ENCODE measurements at places on chromosomes 11 and 22.

DNA sequence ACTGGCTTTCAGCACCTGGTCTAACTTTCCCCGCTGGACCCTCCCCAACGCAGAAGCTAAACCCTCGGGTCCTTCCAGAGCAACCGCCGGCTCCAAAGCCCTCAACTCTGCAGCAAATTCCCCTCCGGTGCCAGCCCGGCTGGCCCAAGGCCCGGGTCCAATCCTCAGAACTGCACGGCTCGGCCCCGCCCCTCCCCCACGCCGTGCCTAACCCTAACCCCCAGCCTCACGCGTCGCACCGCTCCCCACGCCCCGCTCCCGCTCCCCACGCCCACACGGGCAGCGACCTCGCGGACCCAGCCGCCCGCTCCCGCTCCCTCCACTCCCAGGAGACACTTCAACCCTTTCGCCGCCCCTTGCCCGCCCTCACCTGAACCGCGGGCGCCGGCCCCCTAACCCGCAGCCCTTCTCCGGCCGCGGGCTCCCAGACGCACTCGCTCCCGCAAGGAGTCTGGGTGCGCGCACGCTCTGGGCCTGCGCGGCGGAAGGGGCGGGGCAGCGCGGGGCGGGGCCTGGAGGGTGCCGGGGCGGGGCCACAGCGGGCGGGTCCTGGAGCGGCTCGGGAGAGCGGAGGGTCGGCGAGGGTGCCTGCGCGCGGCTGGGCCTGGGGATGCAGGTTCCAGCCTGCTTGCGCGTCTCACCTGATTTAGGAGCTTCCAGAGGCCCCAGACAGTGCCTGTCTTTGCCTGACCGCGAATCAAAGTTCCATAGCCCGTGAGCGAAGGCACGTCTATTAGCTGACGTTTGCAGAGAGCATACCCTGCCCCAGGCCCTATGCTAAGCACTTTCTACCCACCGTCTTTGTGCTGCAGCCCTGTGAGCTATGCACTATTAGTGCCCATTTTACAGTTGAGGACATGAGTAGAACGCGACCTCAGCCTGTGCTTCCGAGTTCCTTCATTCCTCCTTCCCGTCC lies at the start of gene NFRKB:
Gene NFRKB (minus strand): TSS at position 453 of the 916 bp plus-strand sequence. CDS start 2,729 bp downstream, outside the sequence.
- peak; percentile 26 for DNase-seq

DNA sequence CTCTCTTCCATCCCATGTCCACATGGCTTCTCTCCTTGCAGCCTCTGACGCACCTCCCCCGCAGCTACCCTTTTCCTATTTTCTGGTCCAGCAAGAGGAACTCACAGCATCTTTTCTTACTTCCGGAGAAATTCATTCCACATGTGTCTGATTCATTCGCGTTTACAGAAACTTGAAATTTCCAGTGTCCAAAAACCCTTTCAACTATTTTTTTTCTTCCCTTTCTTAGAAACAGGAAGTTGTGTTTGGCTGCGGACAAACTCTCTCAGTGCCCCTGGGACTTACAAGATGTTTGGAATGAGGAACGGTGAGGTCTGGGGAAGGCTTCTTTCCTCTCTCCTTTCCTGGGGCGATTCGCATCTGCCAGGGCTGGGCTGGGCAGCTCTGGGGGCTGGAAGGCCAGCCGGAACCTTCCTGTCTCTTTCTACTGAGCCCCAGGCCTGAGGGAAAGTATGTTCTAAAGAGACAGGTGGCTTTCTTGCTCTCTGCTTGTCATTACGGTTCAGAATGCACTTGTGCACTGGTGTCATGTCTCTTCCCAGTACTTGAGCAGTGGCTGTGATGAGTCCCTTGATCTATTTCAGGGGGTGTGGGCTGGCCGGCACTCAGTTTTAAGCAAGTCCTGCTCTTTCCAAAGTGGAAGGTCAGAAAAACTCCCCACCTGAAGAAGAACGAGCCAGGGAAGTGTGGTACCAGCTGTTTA lies 27.5 kb downstream of the ADAMTS8 start:
- DNase-seq, result no peak

DNA sequence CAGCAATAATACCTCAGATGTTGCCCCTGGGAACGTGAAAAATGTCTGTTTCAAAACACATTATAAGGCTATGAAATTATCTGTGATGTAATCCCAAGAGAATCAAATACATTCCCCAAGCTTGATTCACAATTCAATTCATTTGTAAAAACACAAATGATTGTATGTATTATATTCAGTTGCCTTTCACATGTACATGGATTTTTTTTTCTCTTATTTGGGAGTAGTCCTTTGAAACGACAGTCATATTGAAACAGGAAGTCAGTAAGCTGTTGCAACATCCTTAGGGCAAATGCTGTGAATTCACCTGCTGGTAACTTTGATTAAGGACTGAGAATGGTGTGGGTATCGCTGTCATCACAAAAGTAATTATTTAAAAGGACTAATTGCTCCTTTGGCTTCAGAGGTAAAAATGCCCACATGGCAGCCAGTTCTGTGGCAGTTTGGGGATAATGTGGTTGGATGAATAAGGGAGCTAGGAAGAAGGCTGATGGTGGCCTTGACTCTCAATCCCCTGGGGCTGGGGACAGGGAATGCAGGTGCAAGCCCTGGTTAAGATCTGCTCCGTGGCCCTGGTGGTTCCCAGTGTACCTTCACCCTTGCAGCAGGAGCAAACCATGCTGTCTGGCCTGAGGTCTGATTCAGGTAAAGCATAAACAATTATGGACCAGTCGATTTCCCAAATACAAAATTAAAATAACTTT lies 13.2 kb downstream of the EHF start:
- no peak for DNase-seq

DNA sequence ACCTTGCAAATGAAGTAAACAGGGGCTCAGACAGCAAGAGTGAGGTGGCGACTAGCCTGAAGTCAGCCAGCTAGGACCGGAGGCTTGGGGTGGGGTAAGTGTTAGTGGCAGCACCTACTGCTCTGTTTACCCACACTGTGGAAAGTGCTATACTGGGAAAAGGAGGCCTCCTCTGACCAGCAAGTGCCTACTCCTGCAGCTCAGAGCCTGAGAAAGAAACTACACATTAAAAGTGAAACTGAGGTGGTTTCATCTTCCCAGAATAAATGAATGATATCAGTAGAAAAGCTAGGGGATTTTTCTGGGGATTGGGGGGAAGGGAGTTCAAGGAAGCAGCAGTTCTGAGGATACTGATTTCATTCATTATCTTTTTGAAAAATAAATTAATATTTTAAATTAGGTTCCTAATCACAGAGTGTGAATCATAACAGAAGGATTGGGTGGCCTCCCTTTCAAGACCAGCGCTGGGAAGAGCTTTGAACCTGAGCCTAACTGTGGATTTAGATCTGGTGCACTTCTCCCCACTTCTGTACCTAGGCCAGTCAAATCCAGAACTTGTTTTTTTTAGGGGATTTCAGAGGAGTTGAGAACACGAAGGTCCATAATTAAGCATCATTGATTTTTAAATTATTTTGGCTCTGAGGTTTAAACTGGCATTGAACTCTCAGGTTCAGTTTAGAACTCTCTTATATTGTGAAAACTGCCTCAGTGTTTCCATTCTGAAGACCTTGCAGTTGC lies 48.1 kb upstream of the GRAMD1B start:
- no peak for DNase-seq

DNA sequence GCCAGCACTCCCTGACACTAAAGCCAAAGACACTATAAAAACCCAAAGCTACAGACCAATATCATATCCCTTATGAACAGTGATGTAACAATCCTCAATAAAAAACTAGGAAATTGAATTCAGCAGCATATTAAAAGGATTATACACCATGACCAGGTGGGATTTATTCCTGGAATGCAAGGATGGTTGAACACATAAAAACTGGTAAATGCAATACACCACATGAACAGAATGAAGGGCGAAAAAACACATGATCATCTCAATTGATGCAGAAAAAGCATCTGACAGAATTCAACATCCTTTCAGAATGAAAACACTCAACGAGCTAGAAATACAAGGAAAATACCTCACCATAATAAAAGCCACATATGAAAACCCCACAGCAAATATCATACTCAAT lies 31.3 kb downstream of the OSBP start:
- DNase-seq, result no peak
